Activated CD4-positive, alpha-beta memory T cell treated with anti-CD3 and anti-CD28 coated beads, Interleukin-2, amount 10 ng/mL, durations not matched to agents 7 days and 5 days (primary cell): ENCODE measurements at places on chromosomes 5 and 9. TPM values are rescaled to one million over a fixed set of nuclear protein-coding genes. Genes with fewer than 3 reads are reported as not detected.

GALNT12 gene
- 2.2 TPM for total RNA-seq

OBP2B gene
- not detected for total RNA-seq

LHX6 gene
- not detected for total RNA-seq

SHISAL2B gene
- total RNA-seq: not detected

ECM2 gene
- not detected for total RNA-seq

CDKN2A gene
- total RNA-seq: 23.2 TPM

DND1 gene
- 2.5 TPM for total RNA-seq

DNA sequence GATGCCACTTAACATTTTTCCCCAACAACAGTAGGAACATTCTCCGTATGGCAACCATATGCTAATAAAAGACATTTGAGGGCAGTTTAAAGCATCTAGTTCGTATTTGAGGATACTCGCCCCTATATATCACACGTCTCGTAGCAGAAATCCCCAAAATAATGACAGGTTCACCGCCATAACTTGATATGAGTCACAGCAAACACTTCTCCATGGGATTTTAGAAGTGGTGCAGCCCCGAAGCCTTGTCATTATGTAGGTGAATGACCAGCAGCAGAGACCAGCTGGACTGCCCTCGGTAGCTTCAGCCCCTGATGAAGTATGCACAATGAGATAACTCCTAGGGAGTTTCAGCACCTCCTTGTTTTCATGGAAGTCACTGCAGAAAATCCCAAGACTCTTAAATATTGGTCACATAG lies 2.0 kb downstream of the CTNND2 start:
- peaks cover 35% of the 10 kb centered on the region for H3K27me3 ChIP-seq
- peaks cover 6% of the 10 kb centered on the region for H3K4me1 ChIP-seq
- no peak for DNase-seq

DNA sequence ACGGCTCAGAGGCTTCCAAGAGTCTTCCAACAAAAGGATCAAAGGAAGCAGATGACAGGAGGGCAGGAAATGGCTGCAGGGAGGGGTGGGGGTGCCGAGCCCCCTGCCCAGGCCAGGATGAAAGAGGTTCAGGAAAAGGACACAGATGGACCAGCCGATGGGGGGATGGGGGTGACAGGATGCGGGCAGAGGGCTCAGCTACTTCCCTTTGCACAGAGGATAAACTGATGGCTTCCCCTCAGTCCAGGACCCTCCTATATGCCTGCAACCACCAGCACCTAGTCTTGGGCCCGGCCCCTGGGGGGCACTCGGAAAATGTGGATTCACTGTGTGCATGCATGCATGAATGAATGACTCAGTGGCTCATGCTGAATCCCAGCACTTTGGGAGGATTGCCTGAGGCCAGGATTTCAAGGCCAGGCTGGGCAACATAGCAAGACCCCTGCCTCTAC lies 148.2 kb downstream of the C9orf50 start:
- no peaks in the 10 kb centered on the region for H3K36me3 ChIP-seq
- no peak overlapping the region for H3K4me3 ChIP-seq
- H3K27me3 ChIP-seq: peaks cover 3% of the 10 kb centered on the region
- DNase-seq: no peak
- H3K27ac ChIP-seq: no peak overlapping the region

DNA sequence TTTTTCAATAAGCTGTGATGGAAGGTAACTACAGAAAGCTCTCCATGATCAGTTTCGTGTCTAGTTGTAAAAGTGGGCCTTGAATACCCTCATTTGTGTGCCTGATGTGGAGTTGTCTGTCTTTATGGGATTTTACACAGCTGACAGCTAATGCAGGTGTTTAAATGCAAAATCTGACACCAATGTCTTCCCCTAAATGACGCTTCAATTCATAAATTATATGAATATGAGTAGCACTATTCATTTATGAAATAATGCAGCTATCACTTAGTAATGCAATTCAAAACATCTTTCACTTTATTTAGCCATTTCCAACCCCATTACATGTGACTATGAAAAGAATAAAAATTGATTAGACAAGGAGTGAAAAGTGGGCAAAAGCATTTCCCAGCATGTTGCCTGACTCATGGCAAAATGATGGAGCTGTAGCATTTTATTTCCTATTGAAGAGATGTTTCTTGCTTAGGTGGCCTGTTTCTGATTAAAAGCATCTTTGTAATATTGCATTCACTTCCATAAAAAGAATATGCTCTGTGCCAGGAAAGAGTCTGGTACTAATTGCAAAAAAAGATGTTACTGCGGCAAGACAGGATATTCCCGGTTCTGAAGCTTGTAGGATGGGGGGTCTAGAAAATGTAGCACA lies 116.7 kb upstream of the HAPLN1 start:
- no peaks in the 10 kb centered on the region for H3K4me1 ChIP-seq
- no peak for DNase-seq
- H3K27me3 ChIP-seq: peaks cover 7% of the 10 kb centered on the region
- H3K36me3 ChIP-seq: no peaks in the 10 kb centered on the region
- no peak overlapping the region for H3K27ac ChIP-seq

DNA sequence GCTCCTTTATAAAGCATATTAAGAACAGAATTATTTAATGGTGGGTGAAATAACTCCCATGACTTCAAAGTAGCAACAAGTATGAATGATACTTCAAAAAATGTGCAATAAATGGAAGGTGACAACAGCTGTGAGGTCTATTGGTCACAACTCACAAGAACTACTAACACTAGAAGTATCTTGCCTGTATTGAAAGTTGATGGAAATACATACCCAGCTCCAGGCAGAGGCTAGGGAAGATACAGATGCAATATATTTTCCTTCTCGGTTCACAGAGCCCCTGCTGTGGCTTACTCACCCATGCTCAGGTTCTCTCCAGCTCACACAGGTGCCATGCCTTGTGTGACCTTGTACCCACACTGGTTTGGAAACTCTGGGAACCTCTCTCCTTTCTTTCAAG lies 133.8 kb downstream of the LIFR start:
- H3K27ac ChIP-seq: no peak overlapping the region
- no peak for DNase-seq
- no peak overlapping the region for H3K4me3 ChIP-seq
- no peaks in the 10 kb centered on the region for H3K36me3 ChIP-seq

DNA sequence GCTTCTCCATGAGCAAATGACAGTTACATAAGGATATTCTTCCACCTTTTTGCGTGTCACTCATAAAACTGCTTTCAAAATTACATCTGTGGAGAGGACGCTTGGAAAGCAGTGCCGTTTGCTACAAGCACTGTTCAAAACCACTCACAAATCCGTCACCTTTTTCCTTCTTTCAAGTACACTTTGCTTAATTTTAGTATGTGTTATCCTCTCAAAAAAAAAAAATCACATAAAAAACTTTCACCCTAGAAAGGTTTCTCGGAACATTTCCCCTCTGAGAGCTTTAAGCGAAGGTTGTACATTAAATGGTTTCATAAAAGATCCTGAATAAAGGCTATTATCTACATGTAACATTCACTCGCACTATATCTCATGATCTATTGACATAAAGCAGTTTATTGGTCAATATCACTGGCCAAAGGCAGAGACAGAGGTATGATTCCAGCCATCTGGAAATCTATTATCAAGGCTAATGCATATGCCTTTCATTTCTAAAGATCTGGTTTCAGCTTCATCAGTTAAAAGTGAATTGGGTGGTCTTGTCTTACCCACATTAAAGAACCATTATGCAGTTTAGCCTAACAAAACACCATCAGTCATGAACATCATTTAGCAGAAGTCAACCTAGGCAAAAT lies 163.6 kb downstream of the ENC1 start:
- H3K27ac ChIP-seq: no peak overlapping the region
- no peak for DNase-seq
- H3K36me3 ChIP-seq: no peaks in the 10 kb centered on the region
- peaks cover 3% of the 10 kb centered on the region for H3K27me3 ChIP-seq
- peaks cover 3% of the 10 kb centered on the region for H3K4me1 ChIP-seq

GRCh38 chr5:124644138-124644537 lies 102.3 kb downstream of the ZNF608 start:
- no peak for DNase-seq
- H3K4me1 ChIP-seq: peaks cover 7% of the 10 kb centered on the region

DNA sequence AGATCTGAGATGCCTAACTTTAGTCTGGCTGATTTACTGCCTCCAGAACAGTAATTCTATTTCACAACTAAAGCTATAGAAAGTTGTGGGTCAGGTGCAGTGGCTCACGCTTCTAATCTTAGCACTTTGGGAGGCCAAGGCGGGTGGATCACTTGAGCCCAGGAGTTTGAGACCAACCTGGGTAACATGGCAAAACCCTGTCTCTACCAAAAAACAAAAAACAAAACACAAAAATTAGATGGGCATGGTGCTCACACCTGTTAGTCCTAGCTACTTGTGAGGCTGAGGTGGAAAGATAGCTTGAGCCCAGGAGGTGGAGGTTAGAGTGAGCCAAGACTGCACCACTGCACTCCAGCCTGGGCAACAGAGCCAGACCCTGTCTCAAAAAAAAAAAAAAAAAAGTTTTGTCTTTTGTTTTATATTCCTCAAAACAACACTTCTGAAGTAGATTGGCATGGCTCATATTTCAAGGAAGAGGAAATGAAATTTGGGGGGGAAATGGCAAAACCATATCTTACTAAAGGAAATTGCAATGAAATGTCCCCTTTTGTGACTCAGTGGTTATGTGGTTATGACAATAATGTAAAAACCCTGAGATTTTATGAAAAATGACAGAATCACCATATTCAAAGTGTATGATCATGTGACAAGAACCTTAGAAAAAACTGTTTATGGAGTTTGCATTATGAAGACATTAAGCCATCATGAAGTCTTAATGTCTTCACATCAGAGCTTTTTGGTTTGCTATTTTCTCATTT lies 16.2 kb downstream of the FNBP1 start:
- H3K4me1 ChIP-seq: peaks cover 91% of the 10 kb centered on the region
- no peaks in the 10 kb centered on the region for H3K27me3 ChIP-seq
- H3K4me3 ChIP-seq: no peak overlapping the region
- H3K27ac ChIP-seq: peak overlapping the region; percentile 88
- H3K36me3 ChIP-seq: peaks cover 39% of the 10 kb centered on the region
- no peak for DNase-seq

- no peaks in the 10 kb centered on the region for H3K27me3 ChIP-seq
- H3K4me1 ChIP-seq: peaks cover 32% of the 10 kb centered on the region
- H3K27ac ChIP-seq: no peak overlapping the region
Observed at GRCh38 chr9:99251157-99251556, 29.1 kb downstream of the SEC61B start.

DNA sequence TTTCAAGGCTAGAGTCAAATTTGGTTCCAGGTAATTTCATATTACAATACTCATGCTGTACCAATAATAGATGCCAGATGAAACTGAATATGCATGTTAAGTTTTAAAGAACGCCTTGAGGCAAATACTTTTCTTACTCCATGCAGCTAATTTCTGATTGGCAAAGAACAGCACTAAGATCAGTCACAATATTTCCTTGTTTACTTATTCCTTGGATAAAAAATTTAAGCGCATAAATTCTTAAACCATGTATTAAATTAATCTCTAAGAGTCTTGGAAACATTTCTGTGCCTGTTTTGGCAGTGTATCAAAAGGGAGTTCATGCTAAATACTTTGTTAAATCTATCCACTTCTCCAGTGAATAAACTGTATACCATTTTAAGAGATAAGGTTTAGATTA lies 173.5 kb downstream of the SLC12A2 start:
- H3K4me1 ChIP-seq: no peaks in the 10 kb centered on the region
- no peaks in the 10 kb centered on the region for H3K36me3 ChIP-seq
- H3K27me3 ChIP-seq: no peaks in the 10 kb centered on the region
- H3K4me3 ChIP-seq: no peak overlapping the region
- DNase-seq: no peak

DNA sequence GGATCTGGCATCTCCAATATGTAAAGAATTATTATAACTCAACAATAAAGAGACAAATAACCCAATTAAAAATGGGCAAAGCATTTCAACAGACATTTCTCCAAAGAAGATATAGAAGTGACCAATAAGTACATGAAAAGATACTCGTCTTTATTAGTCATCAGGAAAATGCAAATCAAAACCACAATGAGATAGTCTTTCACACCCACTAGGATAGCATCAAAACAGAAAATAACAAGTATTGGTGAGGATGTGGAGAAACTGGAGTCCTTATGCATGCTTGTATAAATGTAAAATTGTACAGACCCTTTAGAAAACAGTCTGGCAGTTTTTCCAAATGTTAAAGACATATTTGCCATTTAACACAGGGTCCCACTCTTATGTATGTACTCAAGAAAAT lies 39.1 kb upstream of the ITGA1 start:
- peaks cover 7% of the 10 kb centered on the region for H3K36me3 ChIP-seq
- H3K4me3 ChIP-seq: no peak overlapping the region
- no peak overlapping the region for H3K27ac ChIP-seq
- peaks cover 7% of the 10 kb centered on the region for H3K27me3 ChIP-seq
- no peak for DNase-seq

GRCh38 chr5:137332296-137332695 lies 166.8 kb downstream of the SPOCK1 start:
- DNase-seq: no peak
- H3K4me3 ChIP-seq: no peak overlapping the region
- no peak overlapping the region for H3K27ac ChIP-seq
- no peaks in the 10 kb centered on the region for H3K36me3 ChIP-seq
- H3K4me1 ChIP-seq: no peaks in the 10 kb centered on the region
- H3K27me3 ChIP-seq: no peaks in the 10 kb centered on the region

DNA sequence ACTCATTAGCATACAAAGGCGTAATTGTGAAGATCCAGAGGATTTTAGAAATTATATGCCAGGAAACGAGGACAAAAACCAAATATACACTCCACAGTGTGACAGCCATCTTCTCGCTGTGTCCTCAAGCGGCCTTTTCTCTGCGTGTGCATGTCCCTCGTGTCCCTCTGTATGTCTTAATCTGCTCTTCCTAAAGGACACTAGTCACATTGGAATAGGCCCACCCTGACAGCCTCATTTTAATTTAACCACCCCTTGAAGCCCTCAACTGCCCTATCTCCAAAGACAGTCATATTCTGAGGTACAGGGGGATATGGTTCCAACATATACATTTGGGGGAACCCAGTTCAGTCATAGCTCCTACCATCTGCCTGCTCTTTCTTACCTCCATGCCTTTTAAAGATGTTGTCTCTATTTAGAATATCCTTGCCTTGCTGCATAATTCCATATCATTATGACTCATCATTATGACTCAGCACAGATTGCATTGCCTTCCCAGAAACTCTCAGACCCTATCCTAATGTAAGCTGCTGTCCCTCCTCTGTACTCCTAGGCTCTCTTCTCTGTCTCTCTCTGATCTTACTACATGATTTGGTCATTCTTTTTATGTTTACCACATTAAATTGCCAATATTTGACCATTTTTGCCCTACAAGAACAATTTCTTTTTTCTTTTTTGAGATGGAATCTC lies 210.9 kb downstream of the AOPEP start:
- no peaks in the 10 kb centered on the region for H3K27me3 ChIP-seq
- peaks cover 4% of the 10 kb centered on the region for H3K4me1 ChIP-seq
- DNase-seq: no peak
- no peak overlapping the region for H3K27ac ChIP-seq
- H3K36me3 ChIP-seq: peaks cover 3% of the 10 kb centered on the region
